ENCODE measurements at places on chromosomes 3 and 15.
A peak's percentile ranks its signal among the peaks of the same experiment; 100 is the strongest.

- DNase-seq, result no peak
Observed at GRCh38 chr15:90638201-90638691, 78.9 kb upstream of the BLM start.

DNA sequence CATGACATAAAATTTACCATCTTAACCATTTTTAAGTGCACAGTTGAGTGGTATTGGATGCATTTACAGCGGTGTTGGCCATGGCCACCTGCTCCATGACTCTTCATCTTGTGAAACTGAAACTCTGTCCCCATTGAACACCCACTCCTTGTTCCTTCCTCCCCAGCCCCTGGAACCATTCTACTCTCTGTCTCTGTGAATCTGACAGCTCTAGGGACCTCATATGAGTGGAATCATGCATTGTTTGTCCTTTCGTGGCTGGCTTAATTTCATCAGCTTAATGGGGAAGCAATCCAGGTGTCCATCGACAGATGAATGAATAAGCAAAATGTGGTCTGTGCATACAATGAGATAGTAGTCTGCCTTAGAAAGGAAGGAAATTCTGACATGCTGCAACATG lies 42.5 kb downstream of the PLXNA1 start:
- peak; percentile 70 for DNase-seq

GRCh38 chr3:134001251-134001650 lies 28.5 kb downstream of the SLCO2A1 start:
- no peak for DNase-seq

DNA sequence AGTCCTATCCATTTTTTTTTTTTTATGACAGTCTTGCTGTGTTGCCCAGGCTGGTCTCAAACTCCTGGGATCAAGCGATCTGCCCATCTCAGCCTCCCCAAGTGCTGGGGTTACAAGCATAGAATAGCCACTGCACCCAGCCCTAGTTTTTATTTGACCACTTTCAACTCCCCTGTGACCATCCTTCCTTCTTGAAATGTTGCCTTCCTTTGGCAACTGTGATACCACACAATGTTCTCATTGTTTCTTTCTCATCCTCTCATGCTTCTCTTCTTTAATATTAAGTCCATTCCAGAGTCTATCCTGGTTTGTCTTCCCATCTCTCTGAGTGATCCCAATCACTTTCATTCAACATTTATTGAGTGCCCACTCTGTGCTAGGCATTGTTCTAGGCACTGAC lies 7.9 kb upstream of the GPD1L start:
- no peak for DNase-seq

- DNase-seq, result no peak
Observed at GRCh38 chr3:165111401-165111800, 33.1 kb upstream of the SI start.

GRCh38 chr3:64743156-64743886 lies 55.5 kb upstream of the ADAMTS9 start:
- DNase-seq, result no peak

DNA sequence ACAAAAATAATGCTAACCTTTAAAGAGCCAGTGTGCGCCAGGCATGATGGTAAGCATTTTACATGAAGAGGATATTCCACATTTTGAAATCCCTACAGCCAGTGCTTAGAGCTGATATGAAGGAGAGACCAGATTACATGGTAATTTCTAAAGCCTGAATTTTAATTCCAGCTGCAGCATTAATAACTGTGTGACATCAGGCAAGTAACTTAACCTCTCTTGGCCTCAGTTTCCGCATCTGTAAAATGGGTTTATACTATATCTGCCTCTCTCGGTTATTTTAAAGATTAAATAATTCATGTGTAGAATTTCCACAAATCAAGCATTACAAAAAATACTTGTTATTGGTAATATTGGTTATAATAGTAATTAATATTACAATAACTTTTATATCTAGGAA lies 165.4 kb downstream of the UACA start:
- no peak for DNase-seq

GRCh38 chr3:30510596-30510995 lies 95.8 kb upstream of the TGFBR2 start:
- DNase-seq, result no peak

DNA sequence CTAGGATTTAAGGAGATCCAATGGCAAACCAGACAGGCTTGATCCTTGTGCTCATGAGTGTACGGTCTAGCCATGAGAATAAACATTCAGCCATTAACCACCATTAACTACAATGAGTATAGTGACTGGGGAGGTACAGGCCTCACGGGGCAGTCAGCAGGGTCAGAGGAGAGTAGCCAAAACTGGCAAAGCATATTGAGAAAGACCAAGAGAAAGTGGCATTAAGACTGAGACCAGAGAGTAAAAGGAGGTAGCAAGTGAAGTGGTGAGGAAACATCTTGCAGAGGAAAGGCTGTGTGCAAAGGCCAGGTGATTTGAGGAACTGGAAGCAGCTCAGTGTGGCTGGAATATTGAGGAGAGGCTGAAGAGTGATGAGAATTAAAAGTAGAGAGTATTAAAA lies 407.2 kb upstream of the LMCD1 start:
- no peak for DNase-seq

DNA sequence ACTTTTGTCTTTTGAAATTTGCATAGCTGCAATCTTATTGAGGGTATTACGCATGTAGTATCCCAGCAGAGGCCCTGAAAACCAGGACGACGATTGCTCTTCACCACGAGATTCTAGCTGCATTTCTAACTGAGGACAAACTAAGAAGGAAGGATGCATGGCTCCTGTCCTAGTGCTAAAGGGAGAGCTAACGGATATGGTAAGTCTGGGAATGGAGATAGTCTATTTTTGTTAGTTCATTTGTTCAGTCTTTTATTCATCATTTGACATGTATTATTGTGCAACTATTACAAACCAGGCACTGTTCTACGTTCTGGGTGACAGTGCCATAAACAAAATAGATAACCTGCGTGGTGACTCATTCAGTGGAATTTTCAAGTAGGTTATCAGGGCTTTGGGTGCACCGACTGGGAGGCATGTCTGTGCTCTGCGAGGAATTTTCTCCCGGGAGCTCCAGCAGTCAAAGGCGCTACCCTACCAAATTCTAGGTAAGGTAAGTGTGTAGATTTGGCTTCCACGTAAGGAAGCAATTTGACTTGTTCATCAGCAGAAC lies 51.9 kb upstream of the ETV5 start:
- DNase-seq, result no peak

- no peak for DNase-seq
Observed at GRCh38 chr3:171385086-171385485, 75.1 kb downstream of the TNIK start.

- no peak for DNase-seq
Observed at GRCh38 chr3:24161841-24162240, 216.8 kb downstream of the NR1D2 start.

DNA sequence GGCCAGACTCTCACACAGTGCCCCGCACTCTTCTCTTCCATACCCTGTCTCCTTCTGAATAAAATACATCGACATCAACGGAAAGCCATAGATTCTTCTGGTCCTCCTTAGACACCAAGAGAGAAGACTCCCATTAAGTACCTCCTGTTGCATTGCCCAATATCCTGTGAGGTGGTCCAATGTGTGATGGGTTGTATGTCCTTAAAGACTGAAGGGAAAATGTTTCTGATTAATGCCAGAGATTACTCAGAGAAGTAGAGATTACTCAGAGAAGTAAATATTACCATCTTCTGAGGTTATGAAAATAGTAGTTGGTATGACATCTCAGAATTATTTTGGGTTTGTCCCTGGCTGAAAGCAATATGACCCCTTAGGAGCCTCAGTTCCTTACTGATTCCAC lies 60.8 kb upstream of the GALNT15 start:
- no peak for DNase-seq

GRCh38 chr15:84862214-84862975 lies 22.1 kb upstream of the SLC28A1 start:
- no peak for DNase-seq

DNA sequence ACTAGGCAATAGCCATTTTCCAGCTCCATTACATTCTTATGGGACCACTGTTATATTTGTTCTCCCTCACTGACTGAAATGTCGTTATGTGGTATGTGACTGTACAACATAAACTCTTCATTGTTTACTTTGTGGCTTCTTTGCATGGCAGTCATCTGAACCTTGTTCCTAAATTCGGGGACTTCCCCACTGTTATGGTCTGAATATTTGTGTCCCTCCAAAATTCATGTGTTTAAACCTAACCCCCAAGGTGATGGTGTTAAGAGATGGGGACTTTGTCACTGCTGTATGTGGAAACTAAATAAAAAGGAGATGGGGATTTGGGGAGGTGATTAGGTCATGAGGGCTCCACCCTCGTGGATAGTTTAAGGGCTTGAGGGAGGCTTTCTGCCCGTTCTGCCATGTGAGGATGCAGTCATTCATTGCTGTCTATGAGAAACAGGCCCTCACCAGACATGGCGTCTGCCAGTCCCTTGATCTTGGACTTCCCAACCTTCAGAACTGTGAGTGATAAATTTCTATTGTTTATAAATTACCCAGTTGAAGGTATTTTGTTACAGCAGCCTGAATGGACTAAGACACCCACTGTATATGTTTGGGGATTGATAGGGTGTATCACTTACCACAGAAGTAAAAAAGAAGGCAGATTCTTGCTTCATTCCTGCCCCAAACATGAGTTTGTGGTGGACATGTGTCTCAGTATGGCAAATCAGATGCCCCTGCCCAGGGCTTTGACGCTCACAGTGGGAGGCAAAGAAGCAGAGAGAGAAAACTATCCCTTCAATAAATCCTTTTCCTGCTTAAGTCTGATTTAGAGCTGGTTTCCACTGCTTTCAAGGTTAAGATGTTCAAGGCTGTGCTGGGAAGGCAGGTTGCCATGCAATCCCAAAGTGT lies 138.0 kb upstream of the UBE2E1 start:
- no peak for DNase-seq

DNA sequence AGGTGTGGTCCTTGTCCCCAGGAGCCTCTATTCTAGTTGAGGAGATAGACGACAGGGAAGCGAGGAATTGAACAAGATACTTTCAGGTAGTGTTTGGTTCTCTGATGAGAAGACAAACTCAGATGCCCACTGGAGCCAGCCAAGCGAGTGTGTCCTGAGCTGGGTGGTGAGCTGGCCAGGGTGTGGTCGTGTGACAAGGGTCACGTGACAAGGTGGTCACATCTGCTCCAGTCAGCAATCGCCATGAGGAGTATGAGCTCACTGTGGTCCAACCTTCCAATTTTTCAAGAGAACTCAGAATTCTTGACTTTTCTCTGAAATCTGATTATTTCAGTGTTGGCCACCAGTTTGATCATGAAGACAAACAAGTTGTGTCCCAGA lies 39.5 kb downstream of the SLC6A6 start:
- no peak for DNase-seq

DNA sequence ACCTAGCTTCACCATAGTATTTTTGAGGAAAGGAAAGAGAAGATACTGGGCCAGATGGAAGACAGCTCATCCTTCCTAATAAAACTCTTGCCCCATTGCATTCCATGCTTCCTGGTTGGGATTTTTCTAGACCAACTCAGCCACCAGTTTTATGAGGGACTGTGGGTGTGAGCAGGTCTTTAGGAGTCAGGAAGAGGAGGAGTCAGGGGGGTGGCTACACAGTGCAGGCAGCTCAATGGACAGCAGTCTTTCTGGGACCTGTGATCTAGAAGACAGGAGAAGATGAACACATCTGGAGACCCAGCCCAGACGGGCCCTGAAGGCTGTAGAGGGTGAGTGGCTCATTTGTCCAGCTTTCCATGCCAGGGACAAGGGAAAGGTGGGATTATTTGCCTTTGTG lies at the start of gene NOX5:
Gene NOX5, plus strand, starts transcription at position 242 of the 400 bp plus-strand sequence. Its CDS starts 41 bp downstream, at position 283.
- no peak for DNase-seq

DNA sequence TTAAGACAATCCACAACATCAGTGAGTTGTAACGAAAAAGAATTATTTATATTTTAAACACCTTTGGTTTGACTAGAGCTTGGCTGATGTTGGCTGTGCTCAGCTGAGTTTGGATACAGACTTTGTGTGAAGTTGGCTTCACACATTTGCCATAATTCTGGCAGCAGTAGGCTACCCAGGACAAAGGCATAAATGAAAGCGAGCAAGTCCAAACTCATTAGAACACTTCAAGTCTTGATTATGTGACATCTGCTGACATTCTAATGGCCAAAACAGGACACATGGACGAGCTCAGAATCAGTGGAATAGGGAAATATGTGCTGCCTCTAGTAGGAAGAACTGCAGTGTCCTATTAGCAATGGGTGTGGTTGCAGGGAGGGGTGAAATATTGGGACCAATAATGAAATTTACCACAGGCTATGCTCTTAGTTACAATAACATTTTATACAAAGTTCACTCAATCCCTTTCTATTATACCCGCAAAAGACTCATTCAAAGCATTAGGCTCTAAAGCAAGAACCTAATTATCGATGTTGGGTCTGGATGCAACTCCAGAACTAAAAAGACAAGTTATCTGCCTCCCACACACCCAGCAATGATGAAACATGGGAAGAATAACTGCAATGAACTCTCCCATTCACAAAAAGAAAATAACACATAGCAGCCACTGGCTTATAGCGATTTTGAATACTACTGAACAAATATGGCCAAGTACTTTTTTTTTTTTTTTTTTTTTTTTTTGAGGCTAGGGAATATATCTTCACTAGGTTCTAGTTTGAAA lies 493.9 kb upstream of the RASGRP1 start:
- no peak for DNase-seq

- DNase-seq, result no peak
Observed at GRCh38 chr15:67361100-67361499, 106.5 kb downstream of the IQCH start.

GRCh38 chr3:31004025-31004678 lies 109.7 kb upstream of the GADL1 start:
- no peak for DNase-seq

- DNase-seq, result no peak
Observed at GRCh38 chr3:40200692-40201316, 108.7 kb upstream of the EIF1B start.

DNA sequence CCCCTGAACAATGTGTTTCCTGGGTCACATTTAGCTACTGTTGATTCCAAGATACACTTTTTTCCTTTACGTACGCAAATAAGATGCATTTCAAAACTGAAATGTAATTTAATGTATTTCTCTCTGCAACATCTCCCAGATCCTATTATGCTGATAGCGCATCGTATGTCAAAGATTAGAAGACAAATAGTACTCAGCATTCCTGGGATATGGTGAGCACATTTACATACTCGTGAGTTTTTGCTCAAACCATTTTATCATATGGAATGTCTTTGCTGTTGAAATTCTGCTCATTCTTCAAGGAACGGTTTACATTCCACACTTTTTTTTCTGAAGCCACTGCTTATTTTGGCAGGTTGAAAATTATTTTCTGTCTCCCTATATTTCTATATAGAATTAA lies 221.4 kb downstream of the OXSM start:
- DNase-seq, result no peak
